ENCODE measurements at places on chromosomes 11 and 22.

DNA sequence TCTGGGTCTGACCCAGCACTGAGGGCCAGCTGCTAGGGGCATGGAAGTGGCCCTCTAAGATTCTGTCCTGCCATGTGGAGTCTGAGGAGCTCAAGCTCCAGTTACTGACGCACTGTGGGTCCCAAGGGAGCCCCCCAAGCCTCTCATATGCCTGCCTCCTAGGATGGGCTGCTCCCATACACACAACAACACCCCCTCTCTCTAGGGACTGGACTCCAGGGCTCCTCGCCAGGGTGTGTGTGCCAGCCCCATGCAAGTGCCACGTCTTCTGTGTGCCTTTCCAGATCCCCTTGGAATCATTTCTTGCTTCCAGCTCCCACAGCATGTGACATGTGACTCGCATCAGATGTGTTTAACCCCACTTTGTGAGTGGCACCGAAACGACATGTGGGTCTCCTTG, 234.5 kb downstream of the CEP164 start:
- DNase-seq = no peak

- no peak for DNase-seq
Observed at GRCh38 chr11:7252683-7253213, 1.0 kb downstream of the SYT9 start.

- no peak for DNase-seq
Observed at GRCh38 chr11:75174781-75175370, 24.0 kb downstream of the SLCO2B1 start.

- DNase-seq = no peak
Observed at GRCh38 chr11:61486779-61487178, 21.8 kb upstream of the LRRC10B start.

- peak; percentile 19 for DNase-seq
Observed at GRCh38 chr11:34214961-34215805, 109.8 kb downstream of the NAT10 start.

GRCh38 chr11:18050848-18051247, 4.8 kb upstream of the TPH1 start:
- DNase-seq = no peak
